ENCODE measurements at places on chromosomes 11 and 22.

DNA sequence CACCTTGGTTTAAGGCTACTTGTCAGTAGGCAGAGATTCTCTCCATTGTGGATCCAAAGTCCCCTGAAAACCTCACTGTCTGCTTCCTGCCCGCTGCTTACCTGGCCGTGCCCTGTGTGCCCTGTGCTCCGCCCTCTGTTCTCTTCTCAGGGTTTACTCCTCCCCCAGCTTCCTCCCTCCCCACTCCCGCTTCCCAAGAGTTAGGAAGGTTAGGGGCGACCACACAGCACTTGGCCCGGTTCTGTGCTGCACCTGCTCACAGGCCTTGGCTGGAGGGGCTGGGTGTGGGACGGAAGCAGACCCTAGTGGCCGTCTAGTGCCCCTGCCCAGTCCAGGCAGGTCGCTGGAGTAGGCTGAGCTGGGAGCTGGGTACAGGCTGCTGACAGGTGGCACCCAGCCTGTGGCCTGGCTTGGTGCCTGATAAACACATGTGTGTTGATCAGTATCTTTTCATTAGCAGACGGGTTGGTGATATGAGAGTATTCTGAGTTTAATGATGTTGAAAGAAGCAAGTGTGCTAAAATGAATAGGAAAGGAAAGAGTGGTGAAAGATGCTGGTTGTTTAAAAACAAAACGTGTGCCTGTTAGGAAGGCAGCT lies 40.5 kb downstream of the GRAMD4 start:
- DNase-seq, result no peak

GRCh38 chr11:132035766-132036165 lies 665.4 kb downstream of the NTM start:
- DNase-seq, result no peak

GRCh38 chr11:111399187-111400031 lies 20.3 kb upstream of the POU2AF1 start:
- DNase-seq, result no peak

GRCh38 chr11:62143727-62144126 lies 19.9 kb downstream of the INCENP start:
- no peak for DNase-seq

GRCh38 chr22:35727436-35727835 lies 9.8 kb downstream of the APOL5 start:
- DNase-seq, result no peak

Data from stimulated activated CD4-positive, alpha-beta T cell treated with anti-CD3 and anti-CD28 coated beads, Interleukin-1b, Interleukin-23, amount 100 ng/mL, for 24 hours (primary cell).